ENCODE measurements at places on chromosomes 2 and 18. TPM values are rescaled to one million over a fixed set of nuclear protein-coding genes. Genes with fewer than 3 reads are reported as not detected.

MTIF2 gene
- polyA plus RNA-seq = 28.7 TPM

MEIS1 gene
- polyA plus RNA-seq = 87.2 TPM

VAMP5 gene
- polyA plus RNA-seq = 100 TPM

LHCGR gene
- polyA plus RNA-seq = 3.4 TPM

CD207 gene
- polyA plus RNA-seq = not detected

Data from AG04450 (cell line).